ENCODE measurements at places on chromosomes 7 and 10. TPM values are rescaled to one million over a fixed set of nuclear protein-coding genes. Genes with fewer than 3 reads are reported as not detected.

SEC61G gene
- total RNA-seq, result 480 TPM

CPVL gene
- total RNA-seq, result 0.18 TPM

SLC16A12 gene
- total RNA-seq, result 1.5 TPM

HOXA5 gene
- total RNA-seq, result 4.8 TPM

GSTO2 gene
- total RNA-seq, result 1.9 TPM

USP6NL gene
- total RNA-seq, result 13.0 TPM

OR2A12 gene
- not detected for total RNA-seq
